ENCODE measurements at places on chromosomes 2 and 18.

DNA sequence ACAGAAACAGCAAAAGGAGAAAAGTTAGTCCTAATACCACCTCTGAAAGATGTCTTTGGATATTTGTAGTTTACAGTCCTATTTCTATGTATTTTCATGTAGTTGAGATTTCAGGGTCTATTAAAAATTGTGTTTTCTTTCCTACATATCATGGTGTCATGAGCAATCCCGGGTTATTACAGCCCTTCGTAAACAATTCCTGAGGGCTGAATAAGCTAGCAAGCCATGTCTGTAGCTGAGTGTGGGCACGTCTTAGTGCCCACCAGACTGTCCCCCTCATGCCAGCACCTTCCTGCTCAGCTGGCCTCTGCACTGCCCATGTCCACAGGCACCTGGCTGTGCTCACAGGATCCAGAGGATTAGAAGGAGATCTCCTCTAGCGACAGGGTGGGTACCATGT is 60.6 kb downstream of the CTIF start:
- no peak for DNase-seq

DNA sequence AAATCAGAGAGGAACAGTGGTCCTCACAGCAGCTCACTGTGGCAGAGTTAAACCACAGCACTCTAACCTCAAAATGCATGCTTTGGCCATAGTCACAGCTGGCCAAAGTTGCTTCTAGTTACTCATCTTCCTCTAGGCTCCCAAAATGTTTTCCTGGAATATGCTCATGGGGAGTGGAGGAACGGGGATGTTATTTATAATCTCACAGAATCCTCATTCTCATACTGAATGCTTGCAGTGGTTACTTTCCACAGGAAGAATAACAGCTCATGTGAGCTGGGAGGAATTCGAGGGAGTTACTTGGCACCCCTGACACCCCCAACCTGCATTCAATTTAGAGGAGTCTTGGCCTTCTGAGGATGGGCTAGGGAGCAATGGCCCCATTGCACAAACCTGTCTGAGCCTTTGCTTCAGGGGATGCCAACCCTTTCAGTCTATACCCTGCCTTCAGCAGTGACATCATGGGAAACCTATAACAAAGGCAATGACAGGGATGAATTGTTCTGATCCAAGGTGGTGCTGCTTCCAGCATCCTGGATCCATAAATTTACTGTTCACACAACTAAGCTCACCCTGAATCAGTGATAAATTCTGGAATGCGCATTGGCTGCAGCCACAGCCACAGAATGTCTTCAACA is 22.4 kb upstream of the CCBE1 start:
- no peak for DNase-seq

DNA sequence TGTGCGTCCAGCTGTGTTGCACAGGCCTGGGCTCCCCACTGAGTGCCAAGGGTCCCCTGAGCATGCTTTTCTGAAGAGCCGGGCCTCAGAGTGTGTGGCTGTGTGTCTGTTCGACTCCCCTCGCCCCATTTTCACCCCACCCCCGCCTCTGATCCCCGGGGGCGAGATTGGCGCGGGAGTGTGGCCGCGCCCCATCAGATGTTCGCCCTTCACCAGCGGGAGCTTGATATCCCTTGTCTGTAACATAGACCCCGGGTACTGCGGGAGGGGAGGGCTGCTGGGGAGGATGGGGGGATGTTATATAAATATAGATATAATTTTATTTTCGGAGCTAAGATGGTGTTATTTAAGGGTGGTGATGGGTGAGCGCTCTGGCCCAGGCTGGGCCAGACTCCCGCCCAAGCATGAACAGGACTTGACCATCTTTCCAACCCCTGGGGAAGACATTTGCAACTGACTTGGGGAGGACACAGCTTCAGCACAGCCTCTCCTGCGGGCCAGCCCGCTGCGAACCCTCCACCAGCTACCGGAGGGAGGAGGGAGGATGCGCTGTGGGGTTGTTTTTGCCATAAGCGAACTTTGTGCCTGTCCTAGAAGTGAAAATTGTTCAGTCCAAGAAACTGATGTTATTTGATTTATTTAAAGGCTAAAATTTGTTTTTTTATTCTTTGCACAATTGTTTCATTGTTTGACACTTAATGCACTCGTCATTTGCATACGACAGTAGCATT is 1.5 kb downstream of the RHOB start:
- DNase-seq, result no peak

DNA sequence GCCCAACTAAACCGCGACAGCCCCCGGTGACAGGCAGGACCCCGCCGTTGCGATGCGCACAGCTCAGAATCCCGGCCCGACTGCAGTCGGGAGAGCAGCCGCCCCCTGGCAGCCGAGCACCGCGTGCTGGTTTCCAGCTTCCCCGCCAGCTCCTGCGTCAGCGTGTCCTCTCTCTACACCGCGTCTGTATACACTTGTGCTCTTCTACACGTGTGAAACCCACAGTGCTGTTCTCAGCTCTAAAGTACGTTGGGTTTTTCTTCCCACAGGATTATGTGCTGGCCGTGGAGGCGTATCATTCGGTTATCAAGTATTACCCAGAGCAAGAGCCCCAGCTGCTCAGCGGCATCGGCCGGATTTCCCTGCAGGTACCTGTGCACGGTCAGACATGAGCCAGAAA is 54.0 kb downstream of the ADI1 start:
- no peak for DNase-seq

DNA sequence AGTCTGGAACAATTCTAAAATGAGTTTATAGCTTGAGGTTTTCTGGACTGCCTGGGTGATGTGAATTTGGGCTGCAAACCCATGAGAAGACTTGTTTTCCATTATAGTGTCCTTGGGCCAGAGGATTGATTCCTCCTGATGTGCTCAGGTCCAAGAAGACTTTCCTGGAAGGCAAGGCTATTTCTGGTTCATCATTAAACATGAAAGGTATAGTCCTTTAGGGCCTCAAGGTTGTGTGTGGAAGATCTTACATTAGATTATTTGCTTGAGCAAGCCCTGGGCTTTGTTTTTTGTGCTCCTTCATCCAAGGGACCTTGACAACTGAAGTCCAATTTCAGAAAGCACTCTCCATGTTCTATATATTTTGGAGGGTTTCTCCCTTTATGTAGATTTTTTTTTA is 26.8 kb upstream of the NEDD4L start:
- DNase-seq, result no peak

DNA sequence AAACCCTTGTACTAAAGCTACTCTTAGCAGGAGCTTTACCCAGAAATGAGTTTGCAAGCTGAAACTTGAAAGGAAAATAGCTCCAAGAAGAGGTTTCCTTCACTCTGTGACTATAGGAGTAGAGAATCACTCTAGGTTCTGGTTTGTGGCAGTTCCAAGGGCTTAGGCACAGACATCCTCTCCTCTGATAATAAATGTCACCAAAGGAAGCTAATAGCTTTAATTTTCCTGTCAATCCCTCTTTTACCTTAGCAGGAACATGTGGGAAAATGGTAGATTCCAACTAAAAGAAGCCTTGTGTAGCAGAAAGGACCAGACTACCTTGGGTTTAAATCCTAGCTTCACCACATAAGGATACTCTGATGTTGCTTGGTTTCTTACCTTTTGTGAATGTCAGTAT is 104.0 kb downstream of the FSHR start:
- DNase-seq, result no peak
